ACHN (cell line): ENCODE measurements at places on chromosomes 4 and X.

- no peak for DNase-seq
Observed at GRCh38 chr4:158728236-158728635, 5.0 kb upstream of the PPID start.

GRCh38 chr4:142846729-142847596 lies 862 bp upstream of the INPP4B start:
- peak; percentile 17 for DNase-seq

GRCh38 chrX:8914681-8915080 lies 113.5 kb upstream of the FAM9A start:
- no peak for DNase-seq

DNA sequence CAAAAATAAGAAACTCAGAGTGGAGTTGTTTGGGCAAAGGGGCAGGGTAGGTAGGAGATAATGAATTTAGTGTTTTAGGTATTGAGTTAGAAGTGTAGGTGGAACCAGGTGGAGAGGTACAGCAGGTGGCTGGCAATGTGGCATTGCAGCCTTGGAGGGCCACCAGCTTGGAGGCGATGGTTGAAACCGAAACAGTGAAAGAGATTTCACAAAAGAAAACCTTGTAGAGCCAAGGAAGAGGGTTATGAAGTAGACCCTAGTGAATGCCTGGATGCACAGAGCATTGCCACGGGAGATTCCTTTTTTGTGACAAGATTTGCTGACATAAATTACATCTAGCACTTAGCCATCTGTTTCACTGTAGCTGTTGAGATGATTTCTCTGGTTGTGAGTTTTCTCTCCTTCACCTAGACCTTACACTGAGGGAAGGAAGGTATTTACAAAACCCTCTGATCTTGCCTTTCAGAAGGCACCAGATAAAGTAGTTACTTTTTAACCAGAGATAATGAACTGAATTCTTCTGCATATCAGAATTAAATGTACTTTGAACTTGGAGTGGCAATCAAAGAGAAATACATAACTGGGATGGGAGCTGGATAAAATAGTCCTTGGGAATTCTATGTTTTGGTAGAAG lies 104.1 kb upstream of the CASK start:
- no peak for DNase-seq

- no peak for DNase-seq
Observed at GRCh38 chr4:73988061-73988460, at the start of gene PPBP. TSS of gene PPBP (minus strand) at chr4:73988190. CDS start at chr4:73988103, 87 bp downstream.

DNA sequence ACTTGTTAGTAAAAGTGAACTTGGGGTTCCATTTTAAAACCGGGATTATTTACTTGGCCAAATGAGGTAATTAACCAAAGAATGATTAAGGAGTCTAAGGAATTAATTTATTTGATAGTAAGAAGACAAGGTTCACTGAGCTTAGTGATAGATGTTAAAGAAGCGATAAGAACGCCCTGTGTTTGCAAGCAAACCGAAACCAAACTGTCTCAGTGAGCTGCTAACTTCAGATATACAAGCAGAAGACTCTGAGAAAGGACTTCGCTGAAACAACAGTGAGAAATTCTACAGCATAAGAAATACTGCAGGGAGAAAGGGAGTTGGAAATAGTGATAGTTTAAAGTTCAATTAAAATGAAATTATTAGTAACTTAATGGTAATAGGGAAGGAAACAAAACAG lies 37.6 kb upstream of the SHISA3 start:
- DNase-seq, result peak; percentile 8

- no peak for DNase-seq
Observed at GRCh38 chrX:140744085-140744484, 34.5 kb downstream of the LINC00632 start.

DNA sequence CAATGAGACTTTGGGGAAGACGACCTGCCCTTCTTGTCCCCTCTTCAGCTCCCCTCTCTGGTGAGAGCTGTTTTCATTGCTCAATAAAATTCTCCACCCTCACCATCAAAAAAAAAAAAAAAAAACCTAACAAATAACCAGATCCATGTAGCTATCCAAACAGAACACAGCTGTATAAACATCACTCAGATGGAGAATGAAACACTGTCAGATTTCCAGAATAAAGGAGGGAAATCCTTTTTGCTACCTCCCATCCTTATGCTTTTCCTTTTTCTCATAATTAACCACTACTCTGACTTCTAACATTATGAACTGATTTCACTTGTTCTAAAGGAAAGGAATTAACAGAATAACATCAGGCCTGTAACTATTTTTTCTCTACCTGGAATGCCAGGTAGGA lies 155.6 kb downstream of the PPP4R3C start:
- no peak for DNase-seq

- DNase-seq, result peak; percentile 50
Observed at GRCh38 chrX:72245461-72246089, 6.7 kb upstream of the ERCC6L start.

DNA sequence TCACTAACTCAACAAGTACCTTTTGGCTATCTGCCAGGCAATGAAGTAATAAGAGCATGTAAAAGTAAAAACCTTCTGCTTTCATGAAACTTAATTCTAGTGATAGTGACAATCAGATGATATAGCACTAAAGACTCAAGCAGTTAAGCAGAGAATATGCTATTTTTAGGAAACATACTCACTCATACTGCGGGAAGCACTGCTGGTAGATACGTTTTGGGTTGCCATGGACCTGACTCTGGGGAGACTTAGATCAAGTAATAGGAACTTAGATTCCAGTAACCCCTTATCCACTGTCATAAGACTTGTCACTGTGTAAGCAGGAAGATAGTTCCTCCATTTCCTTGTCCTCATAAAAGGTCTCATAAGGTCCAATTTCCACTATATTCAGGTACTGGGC lies 386.3 kb downstream of the DMD start:
- DNase-seq, result no peak

- DNase-seq, result no peak
Observed at GRCh38 chr4:152308951-152309350, 226.9 kb downstream of the FBXW7 start.

DNA sequence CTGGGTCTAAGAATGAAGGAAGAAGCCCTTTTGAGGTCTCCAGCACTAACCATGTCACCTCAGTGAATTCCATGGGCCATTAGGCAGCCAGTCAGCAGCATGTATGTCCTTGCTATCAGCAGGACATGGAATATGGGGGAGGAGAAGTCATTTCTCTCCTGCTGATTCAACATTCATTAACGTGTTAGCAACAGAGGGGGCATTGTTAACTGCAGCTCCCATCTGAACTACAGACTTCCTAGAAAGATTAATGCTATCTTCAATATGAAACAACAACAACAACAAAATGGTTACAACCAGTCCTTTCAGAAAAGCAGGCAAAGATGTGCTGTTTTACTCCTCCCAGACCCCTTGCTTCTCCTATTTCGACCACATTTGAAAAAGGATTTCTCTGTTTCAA lies 120.4 kb upstream of the SLC34A2 start:
- DNase-seq, result no peak

GRCh38 chr4:15737255-15737654 lies 34.4 kb downstream of the BST1 start:
- DNase-seq, result no peak

DNA sequence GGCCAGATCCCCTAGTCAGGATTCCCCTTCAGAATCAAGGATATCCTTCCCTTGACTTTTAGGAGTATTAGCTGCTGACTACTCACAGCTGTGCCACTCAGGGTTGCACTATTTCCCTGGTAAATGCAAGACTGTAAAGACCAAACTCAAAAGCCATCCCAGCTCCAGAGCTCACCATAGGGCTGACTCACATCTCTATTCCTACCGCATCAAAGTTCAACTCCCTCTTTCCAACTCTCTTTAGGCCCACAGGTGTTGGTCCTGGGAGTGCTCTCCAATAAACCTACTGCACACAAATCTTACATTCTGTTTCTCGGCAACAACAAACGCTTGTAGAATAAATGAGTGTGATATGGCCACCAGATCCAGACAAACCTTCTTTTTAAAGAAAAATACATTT lies 109.6 kb downstream of the PPP3CA start:
- no peak for DNase-seq

GRCh38 chrX:27915617-27916016 lies 65.6 kb downstream of the DCAF8L1 start:
- no peak for DNase-seq

- no peak for DNase-seq
Observed at GRCh38 chrX:15860921-15861320, 6.3 kb upstream of the AP1S2 start.

GRCh38 chr4:26570596-26570995 lies 13.3 kb upstream of the TBC1D19 start:
- no peak for DNase-seq

GRCh38 chr4:80079255-80079923 lies 6.4 kb upstream of the ANTXR2 start:
- DNase-seq, result no peak

DNA sequence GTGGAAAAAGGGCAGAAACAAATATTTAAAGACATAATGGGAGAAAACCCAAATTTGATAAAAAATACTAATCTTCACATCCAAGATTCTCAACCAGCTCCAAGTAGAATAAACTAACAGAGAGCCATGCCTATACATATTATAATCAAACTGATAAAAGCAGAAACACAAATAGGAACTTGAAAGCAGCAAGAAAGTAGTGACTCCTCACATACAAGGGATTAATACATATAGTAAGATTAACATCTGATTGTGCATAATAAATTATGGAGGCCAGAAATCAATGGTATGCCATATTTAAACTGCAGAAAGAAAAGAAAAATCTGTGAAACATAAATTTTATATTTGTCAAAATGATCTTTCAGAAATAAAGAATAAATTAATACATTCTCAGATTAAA lies 454.3 kb upstream of the PCDH10 start:
- DNase-seq, result no peak

- peak; percentile 71 for DNase-seq
Observed at GRCh38 chr4:143336781-143337599, at the start of gene GAB1. TSS of gene GAB1 (plus strand) at chr4:143336876. CDS start at chr4:143337189, 313 bp downstream.

DNA sequence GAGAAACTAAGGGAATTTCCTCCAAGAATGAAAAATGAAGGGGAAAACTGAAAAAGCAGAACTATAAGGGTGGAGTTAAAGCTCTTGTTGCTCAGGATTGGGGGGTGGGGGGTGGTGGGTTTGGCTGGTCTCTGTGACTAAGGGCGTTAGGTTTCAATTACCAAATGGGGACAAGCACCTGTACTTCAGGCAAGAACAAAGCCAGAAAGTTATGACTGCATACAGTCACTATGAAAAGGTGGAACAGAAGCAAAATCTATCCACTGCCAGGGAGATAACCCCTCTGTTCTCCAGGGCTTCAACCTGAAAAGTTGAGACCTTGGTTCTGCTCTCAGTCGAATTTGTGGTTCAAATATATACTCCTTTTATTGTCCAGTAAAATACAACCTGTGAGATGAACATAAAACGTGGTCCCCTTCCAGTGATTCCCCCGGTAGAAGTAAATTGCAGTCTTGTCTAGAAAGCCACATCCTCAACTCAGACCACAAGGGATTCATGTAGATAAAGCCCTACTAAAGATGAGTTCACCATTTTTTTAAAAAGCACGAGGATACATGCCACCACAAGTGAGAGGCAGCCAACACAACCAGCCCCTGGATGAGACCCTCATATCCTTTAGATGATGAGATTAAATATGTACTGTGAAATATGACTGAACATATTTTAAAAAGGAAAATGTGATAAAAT lies 257.1 kb upstream of the RPS6KA3 start:
- DNase-seq, result no peak
